ENCODE measurements at places on chromosomes 12 and 14.

- DNase-seq = no peak
These were observed 34.9 kb upstream of the ZNF740 start for GRCh38 chr12:53145383-53146260.

- no peak for DNase-seq
These were observed 19.8 kb downstream of the OR5AU1 start for GRCh38 chr14:21136024-21136423.

GRCh38 chr14:75303381-75303789 lies 24.8 kb downstream of the FOS start:
- no peak for DNase-seq

GRCh38 chr14:38047195-38047902 lies 160.4 kb upstream of the SSTR1 start:
- no peak for DNase-seq

DNA sequence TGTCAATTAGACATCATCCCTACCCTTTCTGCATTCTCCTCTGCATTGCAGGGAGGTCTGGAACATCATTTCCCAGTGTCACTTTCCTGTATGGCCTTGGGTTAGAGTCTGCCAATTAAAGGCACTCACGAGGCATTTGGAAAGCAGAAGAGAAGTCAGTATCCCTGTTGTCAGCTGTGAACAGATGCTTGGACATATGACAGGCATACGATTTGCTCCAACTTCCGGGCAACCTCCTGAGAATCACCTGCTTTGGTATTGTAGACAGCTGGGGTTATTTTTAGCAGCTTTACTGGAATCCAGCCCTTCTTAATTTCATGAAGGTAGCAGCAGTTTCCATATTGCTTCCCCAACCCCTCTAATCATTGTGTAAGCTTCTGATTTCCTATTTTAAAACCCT lies 88.7 kb upstream of the DHRS4 start:
- no peak for DNase-seq

GRCh38 chr12:17079251-17079909 lies 473.4 kb upstream of the LMO3 start:
- DNase-seq = no peak

- DNase-seq = no peak
These were observed 34.2 kb upstream of the MAP1LC3B2 start for GRCh38 chr12:116524964-116525379.

GRCh38 chr12:127716166-127716565 lies 550.8 kb upstream of the TMEM132C start:
- no peak for DNase-seq

GRCh38 chr14:63677891-63678379 lies 36.3 kb upstream of the WDR89 start:
- no peak for DNase-seq

- no peak for DNase-seq
These were observed 4.9 kb upstream of the MAX start for GRCh38 chr14:65107200-65107599.

GRCh38 chr14:59318908-59319307 lies 130.4 kb downstream of the DAAM1 start:
- DNase-seq = no peak

- DNase-seq = peak; percentile 21
These were observed 565 bp upstream of the KLHL42 start for GRCh38 chr12:27779416-27779919.

- no peak for DNase-seq
These were observed 403 bp upstream of the PNP start for GRCh38 chr14:20468764-20469241.

DNA sequence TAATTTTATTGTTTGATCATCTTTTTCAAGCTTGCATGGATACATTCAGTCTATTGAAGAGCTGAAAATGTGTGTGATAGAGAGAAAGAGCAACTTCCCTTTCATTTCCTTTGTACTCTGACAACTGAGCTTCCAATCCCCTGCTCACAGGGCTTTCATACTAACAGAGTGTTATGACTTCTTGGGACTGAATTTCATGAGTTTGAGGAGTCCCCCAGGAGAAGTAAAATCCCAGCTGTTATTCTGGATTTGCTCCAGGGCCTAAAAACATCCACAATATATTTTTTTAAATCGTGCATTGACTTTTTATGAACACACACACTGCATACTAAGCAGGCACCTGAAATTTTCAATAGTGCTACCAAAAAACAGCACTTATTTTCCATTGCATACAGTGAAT lies 195.8 kb upstream of the CAND1 start:
- no peak for DNase-seq

GRCh38 chr12:6046511-6047180 lies 77.8 kb downstream of the VWF start:
- no peak for DNase-seq

DNA sequence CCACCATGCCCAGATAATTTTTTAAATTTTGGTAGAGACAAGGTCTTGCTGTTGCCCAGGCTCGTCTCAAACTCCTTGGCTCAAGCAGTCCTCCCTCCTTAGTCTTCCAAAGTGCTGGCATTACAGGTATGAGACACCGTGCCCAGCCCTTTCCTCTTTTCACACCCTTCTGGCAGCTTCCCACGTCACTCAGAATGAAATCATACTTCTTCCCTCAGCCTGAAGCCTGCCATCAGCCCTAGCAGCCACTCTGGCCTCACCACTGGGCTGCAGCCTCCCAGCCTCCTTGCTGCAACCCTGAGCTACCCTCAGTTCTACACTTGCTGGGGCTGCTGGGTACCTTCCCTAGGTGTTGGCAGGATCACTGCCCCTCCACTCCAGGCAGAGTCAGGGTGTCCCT lies 18.2 kb downstream of the ANKRD9 start:
- no peak for DNase-seq

GRCh38 chr12:56040963-56041551 lies 661 bp upstream of the RPS26 start:
- DNase-seq = no peak

DNA sequence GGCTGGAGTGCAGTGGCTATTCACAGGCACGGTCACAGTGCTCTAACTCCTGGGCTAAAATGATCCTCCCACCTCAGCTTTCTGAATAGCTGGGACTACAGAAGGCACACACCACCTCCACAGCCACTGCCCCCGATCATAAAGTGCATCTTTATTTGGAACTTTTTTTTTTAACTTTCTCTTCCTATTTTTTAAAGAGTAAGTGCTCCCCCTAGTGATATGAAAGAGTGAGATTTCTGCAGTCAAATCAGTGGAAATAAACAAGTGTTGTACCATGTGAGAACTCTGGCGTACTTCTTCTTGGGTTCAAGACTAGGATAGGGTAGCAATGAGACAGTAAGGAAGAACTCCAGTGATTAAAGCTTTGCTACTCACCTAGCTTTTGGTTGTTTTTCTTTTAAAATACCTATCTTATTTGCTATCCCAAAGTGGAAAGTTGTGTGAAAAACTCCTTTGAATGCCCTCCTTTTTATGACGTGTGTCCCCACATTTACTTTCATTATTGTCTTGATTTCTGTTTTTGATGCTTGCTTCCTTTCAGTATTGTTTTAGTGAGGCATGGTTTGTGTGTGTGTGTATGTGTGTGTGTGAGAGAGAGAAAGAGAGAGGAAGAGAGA lies 6.6 kb downstream of the PPP4R4 start:
- no peak for DNase-seq

DNA sequence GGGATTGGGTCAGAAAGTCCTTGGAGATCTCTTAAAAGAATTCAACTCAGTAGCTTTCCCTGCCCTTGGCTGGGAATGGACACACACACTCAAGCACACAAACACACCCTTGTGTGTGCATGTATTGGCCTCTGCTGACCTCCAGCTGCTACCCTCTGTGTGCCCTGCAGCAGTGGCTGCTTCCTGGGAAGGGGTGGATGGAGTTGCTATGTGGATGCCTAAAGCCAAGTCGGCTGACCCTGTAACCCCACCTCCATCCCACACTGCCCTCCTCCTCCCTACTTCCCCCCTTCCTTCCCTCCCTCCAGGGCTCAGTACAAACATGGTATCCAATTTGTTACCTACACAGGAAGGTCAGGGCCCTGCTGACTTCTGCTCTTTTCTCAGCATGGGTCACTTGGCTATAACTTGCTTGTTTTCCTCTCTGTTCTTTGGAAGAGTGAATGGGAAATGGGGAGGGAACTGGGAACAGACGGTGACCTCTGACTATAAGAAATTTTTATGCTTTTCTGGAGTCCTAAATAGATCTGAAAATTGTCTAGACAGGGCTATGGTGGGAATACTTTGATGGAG lies 351.6 kb upstream of the TBX3 start:
- no peak for DNase-seq

GRCh38 chr12:115840159-115840558 lies 437.3 kb downstream of the MED13L start:
- DNase-seq = no peak

- DNase-seq = no peak
These were observed 89.7 kb upstream of the ETV6 start for GRCh38 chr12:11559626-11560340.

- DNase-seq = no peak
These were observed 716 bp upstream of the PTGDR start for GRCh38 chr14:52266782-52267181.

DNA sequence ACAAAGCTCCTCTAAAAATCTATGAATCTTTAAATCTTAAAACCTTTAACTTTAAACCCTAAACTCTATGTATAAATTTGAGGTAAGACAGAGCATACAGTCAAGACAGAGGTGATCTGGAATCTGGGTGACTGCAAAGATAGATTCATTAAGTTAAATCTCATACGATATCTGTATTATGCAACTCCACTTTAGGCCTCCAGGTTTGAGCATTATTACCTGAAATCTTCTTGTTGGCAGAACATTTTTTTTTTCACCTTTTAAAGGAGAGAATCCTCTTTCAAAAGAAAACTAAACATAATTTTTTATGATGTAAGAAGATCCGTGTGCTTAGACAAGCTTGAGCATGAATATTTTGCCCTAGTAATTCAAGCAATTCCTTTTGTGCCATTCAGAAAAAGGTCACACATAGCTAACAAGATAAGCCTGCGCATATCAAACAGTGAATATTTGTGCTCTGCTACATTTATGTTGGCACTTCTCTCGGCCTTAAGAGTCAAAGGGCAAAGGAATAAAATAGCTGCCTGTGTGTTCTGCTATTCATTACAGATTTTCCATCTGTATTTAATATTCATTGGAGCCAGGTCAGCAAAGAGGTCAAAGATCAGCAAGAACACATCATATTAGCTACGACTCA lies 163.3 kb downstream of the TMTC3 start:
- DNase-seq = no peak

DNA sequence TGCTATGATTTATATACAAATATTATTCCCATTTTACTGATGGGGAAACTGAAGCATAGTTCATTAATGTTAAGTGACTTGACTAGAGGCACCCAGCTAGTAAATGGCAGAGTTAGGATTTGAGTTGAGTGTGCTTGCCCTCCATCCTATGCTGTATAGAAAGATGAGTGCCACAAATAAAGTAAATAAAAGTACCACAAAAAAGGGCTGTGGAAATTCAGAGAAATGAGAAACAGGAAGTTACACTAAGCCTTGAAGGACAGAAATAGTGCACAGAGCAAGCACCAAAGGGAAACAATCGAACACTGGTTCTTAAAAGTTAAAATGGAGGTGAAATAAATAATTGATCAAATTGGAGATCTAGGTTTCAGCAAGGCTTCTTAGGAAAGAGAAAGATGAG lies 9.2 kb upstream of the ABCD2 start:
- DNase-seq = no peak

DNA sequence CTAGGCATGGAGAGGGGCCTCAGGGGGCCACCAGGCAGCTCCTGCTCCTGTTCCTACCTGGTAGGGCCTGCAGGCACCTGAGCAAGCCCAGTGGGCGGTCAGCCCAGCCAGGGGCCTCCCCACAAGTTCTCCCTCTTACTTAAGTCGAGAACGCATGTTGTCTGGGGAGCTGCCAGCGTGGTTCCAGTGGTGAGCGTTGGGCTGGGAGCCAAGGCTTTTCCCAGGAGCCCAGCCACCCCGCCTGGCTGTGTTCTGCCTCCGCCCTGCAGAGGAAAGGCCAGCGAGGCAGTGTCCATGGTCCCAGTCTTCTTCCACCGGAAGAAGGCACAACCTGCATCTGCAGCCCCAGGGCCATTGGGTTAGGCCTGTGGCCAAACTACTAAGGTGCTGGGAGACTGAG lies 1.4 kb downstream of the C14orf180 start:
- DNase-seq = no peak

DNA sequence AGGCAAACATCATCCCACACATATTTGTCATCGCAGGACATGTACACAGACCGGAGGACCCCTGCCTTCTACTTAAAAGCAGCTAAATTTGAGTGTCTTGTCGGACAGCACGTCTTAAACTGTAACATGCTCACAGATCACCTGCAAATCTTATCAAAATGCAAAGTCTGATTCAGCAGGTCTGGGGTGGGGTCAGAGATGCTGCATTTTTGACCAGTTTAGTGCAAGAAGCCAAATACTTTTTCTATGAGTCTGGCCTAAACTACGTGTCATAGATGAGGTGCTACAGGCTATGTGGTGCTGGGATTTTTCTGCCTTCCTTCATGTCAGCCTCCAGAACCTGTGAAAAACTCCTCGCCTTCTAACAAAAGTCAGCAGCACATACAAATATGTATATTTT lies 178.8 kb upstream of the LHX5 start:
- DNase-seq = no peak

DNA sequence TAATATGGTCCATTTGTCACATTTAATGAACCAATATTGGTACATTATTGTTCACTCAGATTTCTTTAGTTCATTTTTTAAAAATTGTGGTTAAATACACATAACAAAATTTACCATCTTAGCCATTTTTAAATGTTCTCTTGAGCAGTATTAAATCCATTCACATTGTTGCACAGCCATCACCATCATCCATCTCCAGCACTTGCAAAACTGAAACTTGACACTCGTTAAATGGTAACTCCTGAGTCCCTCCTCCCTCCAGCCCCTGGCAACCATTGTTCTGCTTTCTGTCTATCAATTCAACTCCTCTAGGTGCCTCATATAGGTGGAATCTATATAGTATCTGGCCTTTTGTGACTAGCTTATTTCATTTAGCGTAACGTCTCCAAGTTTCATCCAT lies 86.4 kb downstream of the ACACB start:
- no peak for DNase-seq

- no peak for DNase-seq
These were observed 62.8 kb downstream of the VWF start for GRCh38 chr12:6061660-6062059.

DNA sequence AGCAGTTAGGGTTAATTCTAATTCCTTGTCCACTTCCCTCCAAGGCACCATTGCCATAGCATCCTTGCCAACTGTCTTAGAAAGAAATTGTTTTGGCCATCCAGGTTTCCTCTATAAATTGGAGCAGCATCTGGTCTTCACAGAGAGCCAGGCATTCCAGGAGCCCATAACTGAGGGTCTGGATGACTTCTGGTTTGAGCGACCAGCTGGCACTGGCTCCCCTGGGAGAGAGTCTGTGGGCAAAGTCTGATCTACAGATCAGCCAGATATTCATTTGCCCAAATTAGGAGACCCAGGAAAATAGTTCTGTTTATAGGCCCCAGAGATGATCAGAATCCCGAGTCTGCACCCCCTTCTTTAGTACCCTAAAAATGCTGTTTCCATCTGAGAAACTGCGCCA lies 16.0 kb downstream of the VSX2 start:
- DNase-seq = no peak

GRCh38 chr12:62265511-62265910 lies 5.3 kb downstream of the USP15 start:
- DNase-seq = no peak

Measured in HL-60 (cell line).